ENCODE measurements at places on chromosomes 5 and 9. TPM values are rescaled to one million over a fixed set of nuclear protein-coding genes. Genes with fewer than 3 reads are reported as not detected.

DBH gene
- not detected for total RNA-seq

CBY3 gene
- total RNA-seq: not detected

DIPK1B gene
- total RNA-seq: 15.6 TPM

TNFAIP8 gene
- 18.4 TPM for total RNA-seq

DNA sequence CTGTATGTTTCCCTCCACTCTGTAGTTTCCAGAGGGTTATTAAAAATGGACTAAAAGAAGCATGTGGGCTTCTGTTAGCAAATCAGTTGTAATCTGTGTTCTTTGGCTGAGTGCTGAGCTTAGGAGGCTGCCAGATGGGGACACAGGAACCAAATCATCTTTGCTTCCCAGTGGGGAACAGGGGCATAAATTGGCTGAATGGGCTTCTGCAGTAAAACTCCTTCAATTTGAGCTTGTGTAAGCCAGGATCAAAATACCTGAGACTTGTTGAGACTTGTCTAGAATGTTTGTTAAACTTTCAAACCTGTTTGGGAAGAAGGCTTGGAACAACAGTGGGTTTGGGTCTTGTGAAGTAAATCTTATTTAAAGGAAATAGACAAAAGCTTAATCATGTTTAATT is 32.2 kb upstream of the TNFAIP8 start:
- DNase-seq: no peak
- peak overlapping the region; percentile 83 for H3K27ac ChIP-seq
- peak overlapping the region; percentile 51 for H3K4me3 ChIP-seq

GRCh38 chr5:38718771-38719391 is 126.9 kb upstream of the OSMR start:
- DNase-seq: no peak
- H3K4me3 ChIP-seq: no peak overlapping the region
- H3K27ac ChIP-seq: no peak overlapping the region

- H3K4me3 ChIP-seq: no peak overlapping the region
- no peaks in the 10 kb centered on the region for H3K36me3 ChIP-seq
- H3K27ac ChIP-seq: no peak overlapping the region
- DNase-seq: no peak
- H3K4me1 ChIP-seq: no peaks in the 10 kb centered on the region
Observed at GRCh38 chr5:128380337-128380736, 157.7 kb downstream of the FBN2 start.

- no peaks in the 10 kb centered on the region for H3K4me1 ChIP-seq
- no peak overlapping the region for H3K4me3 ChIP-seq
- no peak for DNase-seq
- H3K27me3 ChIP-seq: no peaks in the 10 kb centered on the region
- no peaks in the 10 kb centered on the region for H3K36me3 ChIP-seq
Observed at GRCh38 chr5:181151146-181151545, 3.8 kb downstream of the OR2V2 start.

GRCh38 chr9:136110082-136111061 is 8.3 kb downstream of the TMEM250 start:
- no peaks in the 10 kb centered on the region for H3K27me3 ChIP-seq
- H3K36me3 ChIP-seq: no peaks in the 10 kb centered on the region
- no peak for DNase-seq
- peak overlapping the region; percentile 21 for H3K4me3 ChIP-seq

DNA sequence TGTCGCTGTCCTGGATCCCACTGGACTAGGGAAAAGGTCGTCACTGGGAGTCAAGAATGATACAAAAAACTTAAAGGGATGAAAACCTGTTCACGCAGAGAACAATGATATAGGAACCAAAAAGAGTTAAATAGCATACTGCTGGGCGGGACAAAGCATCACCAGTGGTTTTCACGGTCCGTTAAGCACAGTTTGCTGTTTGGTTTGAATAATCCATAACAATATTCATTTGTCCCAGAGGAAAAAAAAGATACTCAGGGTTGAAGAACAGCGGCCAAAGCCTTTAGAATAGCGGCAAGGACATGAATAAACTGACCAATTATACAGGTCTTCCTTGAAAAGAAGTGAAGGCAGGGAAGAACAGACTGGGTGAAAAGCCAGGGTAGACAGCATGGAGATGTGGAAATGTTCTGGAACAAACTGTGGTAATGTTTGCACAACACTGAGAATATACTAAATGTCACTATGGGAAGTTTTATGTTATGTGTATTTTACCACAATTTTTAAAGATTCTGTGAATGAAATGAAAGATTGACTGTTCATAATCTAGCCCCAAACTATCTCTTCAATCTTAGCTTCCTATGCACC is 60.8 kb downstream of the MTMR12 start:
- no peak for DNase-seq
- peaks cover 16% of the 10 kb centered on the region for H3K36me3 ChIP-seq
- no peaks in the 10 kb centered on the region for H3K27me3 ChIP-seq
- no peak overlapping the region for H3K4me3 ChIP-seq
- no peak overlapping the region for H3K27ac ChIP-seq

MEIKIN gene
- total RNA-seq: not detected

PCDHGA9 gene
- total RNA-seq: 0.34 TPM

DNA sequence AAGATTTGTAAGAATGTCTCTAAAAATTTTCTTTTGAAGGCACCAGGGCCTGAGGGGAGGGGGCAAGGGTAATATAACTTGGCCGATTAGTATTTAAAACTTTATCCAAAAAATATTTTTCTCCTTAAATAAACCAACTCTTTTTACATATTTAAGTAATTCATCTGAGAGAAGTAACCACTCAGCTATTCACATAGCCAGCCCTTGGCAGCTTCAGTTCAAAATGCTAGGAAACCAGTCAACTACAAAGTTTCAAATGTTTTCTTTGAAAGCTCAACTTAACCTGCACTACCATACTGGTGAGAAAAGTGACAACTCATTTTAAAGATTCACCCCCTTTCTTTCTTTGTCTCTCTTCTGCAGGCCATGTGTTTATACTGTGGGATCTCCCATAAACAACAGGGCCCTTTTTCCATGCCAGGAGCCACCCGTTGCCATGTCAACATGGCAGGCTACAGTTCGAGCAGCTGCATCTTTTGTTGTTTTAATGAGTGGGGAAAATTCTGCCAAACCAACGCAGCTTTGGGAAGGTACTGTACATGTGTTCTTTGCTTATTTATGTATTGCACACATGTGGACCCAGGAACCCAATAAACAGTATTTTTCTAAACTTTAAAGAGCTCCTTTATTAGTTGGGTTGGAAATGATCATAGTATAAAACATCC is 46.3 kb downstream of the AOPEP start:
- no peaks in the 10 kb centered on the region for H3K27me3 ChIP-seq
- no peak overlapping the region for H3K27ac ChIP-seq
- DNase-seq: no peak
- H3K4me1 ChIP-seq: no peaks in the 10 kb centered on the region
- H3K36me3 ChIP-seq: no peaks in the 10 kb centered on the region
- H3K4me3 ChIP-seq: no peak overlapping the region

SLC46A2 gene
- not detected for total RNA-seq

DNA sequence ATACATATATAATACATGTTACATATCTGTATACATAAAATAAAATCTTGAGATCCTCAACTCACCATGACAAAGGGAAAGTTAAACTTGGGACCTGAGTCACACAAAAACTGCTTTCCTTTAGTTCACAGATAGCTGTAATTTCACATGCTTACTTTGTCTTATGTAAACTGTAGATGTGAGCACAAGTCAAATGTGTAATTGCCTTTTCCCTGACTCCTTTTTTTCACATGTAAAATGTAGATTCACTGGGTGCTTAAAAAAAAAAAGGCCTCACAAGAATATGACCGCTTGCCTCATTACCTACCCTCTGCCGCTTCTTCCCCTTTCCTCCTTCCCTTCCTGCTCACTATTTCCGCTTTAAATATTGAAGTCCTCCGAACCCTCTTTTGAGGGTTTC is 21.9 kb upstream of the FAM169A start:
- DNase-seq: no peak
- H3K4me3 ChIP-seq: no peak overlapping the region
- H3K4me1 ChIP-seq: no peaks in the 10 kb centered on the region
- no peaks in the 10 kb centered on the region for H3K36me3 ChIP-seq
- H3K27ac ChIP-seq: no peak overlapping the region

IL4 gene
- not detected for total RNA-seq
